Activated CD8-positive, alpha-beta T cell treated with anti-CD3 and anti-CD28 coated beads, Interleukin-2, amount 10 ng/mL, durations not matched to agents 7 days and 5 days (primary cell): ENCODE measurements at places on chromosomes 7 and 10. TPM values are rescaled to one million over a fixed set of nuclear protein-coding genes. Genes with fewer than 3 reads are reported as not detected.

DNA sequence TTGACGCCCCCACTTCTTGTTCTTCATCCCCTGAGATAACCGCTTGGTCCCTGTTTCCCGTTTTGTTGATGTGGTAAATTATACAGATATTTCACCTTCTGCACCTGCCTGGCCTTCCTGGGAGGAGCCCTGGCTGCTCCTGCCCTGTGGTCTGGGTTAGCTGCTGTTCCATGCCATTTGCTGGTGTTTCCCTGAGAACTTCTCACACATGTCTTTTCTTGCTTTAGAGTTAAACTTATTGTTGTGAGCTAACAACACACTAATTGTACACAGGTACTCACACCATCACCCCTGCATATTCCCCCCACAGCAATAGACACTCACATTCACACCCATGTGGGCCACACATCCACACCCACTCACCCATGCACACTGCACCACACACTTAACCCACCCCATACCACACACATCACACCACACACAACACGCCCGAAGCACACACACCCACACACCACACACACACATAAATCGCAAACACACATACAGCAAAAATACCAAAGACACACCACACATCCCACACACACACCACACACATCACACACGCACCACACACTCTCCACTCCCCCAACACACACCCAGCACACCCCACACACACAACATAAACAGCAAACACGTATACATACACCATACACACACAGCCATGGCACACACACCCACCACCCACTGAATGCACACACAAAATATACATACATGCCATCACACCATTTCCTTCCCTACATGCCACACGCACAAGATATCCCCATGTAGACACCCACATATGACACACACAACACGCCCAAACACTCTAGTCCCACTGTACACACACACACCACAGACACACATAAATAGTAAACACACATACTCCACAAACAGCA, 19.4 kb upstream of the ANTXRL start:
- peaks cover 48% of the 10 kb centered on the region for H3K4me1 ChIP-seq
- no peaks in the 10 kb centered on the region for H3K27me3 ChIP-seq
- H3K36me3 ChIP-seq = peaks cover 26% of the 10 kb centered on the region
- H3K4me3 ChIP-seq = no peak overlapping the region

- peaks cover 7% of the 10 kb centered on the region for H3K27me3 ChIP-seq
- no peak overlapping the region for H3K27ac ChIP-seq
- DNase-seq = peak; percentile 42
- peaks cover 2% of the 10 kb centered on the region for H3K4me1 ChIP-seq
- H3K36me3 ChIP-seq = no peaks in the 10 kb centered on the region
Observed at GRCh38 chr7:29105752-29106668, 40.3 kb downstream of the CPVL start.

The GPR37 gene
- total RNA-seq = not detected

The OR2A5 gene
- total RNA-seq = not detected

The ANAPC16 gene
- total RNA-seq = 72.9 TPM

DNA sequence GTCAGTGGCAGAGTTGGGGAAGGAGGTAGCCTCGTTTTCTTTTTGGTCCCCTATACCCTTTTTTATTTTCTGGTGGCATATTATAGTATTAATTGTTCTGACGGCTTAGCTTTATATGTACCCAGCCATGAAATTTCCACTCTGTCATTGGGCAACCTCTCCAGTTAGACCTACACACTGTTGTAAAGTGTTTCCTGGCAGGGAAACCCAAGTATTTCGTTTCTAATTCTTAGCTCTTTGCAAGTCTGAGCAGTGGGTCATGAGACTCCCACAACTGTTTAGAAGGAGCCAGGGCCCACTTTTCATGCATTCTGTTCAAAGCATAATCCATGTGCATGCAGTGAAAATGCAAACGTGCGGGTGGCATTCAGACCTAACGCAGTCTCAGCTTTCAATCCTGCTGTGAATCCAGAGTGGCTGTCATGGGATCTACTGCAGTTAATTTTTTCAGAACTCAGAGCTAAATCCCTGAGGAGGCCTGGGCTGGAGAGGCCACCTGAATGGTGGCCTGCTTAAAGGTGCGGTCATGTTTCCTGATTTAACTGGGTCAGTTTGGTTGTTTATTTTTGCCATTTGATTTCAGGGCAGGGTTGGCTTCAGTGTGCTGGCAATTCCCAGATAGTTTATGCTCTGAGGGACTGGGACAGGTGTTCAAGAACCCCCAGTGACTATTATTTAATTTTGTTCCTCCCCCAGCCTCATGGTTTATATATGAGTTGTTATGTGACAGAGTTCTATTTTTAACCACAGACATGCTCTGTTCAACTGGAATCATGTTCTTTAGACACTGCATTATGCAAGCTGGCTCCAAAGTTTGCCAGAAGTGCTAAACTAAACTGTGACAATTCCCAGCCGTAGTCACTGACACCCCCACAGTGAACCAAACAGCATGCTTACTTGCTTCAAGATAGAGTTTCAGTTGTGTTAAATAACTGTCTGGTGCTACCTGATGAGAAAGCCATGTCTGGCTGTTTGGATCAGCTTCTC, 27.4 kb upstream of the SYPL1 start:
- no peaks in the 10 kb centered on the region for H3K4me1 ChIP-seq
- H3K4me3 ChIP-seq = no peak overlapping the region
- no peak overlapping the region for H3K27ac ChIP-seq
- H3K36me3 ChIP-seq = no peaks in the 10 kb centered on the region

The TRIM74 gene
- 1.4 TPM for total RNA-seq

The MSS51 gene
- 2.9 TPM for total RNA-seq

DNA sequence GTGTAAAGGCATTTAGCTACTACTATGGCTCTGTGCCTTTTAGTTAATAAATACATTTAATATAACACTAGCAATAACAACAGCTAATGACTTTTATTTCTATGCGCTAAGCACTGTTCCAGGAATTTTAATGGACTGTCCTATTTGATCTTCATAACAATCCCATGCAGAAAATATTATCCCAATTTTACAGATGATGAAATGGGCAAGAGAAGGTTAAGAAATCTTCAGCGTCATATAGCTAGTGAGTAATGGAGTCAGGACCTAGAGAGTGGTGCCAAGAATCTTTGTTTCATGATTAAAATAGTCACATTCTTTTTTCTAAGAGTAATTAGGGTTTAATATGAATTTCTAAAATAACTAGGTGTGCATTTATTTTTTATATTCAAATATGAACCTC, 32.4 kb downstream of the ACTA2 start:
- no peaks in the 10 kb centered on the region for H3K27me3 ChIP-seq
- H3K36me3 ChIP-seq = peaks cover 75% of the 10 kb centered on the region
- DNase-seq = no peak
- no peak overlapping the region for H3K27ac ChIP-seq

- H3K27ac ChIP-seq = no peak overlapping the region
- peaks cover 3% of the 10 kb centered on the region for H3K36me3 ChIP-seq
- H3K4me3 ChIP-seq = no peak overlapping the region
- no peaks in the 10 kb centered on the region for H3K4me1 ChIP-seq
- H3K27me3 ChIP-seq = peaks cover 2% of the 10 kb centered on the region
- no peak for DNase-seq
Observed at GRCh38 chr7:144853542-144853941, 17.7 kb upstream of the TPK1 start.

The PVRIG gene
- total RNA-seq = 61.6 TPM

DNA sequence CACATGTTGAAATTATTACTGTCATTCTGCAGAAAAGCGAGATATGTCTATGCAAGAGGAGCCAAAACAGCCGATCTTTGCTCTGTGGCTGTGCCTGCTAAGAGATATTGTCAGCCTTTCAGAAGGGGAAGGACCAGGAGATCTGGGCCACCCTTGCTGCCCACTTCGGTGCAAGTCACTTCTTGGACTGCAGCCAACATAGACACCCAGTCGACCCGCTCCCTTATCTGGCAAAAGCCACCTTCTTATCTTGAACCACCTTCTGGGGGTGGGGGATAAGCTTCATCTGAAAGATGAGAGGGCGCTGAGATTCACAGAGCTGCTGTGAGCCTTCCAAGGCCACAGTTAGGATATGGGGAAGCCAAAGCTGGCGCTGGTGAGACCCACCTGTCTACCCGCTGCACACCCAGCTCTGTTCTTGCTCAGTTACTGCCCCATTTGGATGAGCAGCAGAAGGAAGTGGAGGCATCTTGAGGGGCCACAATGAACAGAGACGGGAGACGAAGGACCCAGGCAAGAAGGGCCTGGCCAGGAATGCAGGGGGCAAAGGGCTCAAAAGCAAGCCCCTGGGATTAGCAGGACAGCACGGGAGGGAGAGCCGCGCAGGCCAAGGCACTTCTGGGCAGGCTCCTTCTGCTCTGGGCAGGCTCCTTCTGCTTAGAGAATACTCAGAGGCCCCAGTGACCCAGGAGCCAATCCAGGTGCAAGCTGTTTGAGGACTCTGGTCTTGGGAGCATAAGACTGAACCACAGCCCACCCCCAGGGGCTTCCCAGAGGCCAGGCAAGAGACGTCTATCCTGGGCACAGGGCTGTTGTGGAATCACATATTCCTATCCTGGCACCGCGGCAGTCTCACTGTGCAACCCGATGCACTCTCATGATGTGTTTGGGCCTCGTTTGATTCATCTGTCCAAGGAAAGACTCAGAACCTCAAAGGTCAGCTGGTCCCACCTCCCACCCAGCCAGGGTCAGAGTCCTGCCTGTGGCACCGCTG, 38.4 kb upstream of the NPFFR1 start:
- peaks cover 50% of the 10 kb centered on the region for H3K4me1 ChIP-seq
- no peak overlapping the region for H3K4me3 ChIP-seq
- no peaks in the 10 kb centered on the region for H3K27me3 ChIP-seq
- H3K27ac ChIP-seq = peak overlapping the region; percentile 96
- no peak for DNase-seq
- peaks cover 3% of the 10 kb centered on the region for H3K36me3 ChIP-seq

GRCh38 chr10:60123172-60123571, 216.8 kb upstream of the CCDC6 start:
- H3K27me3 ChIP-seq = no peaks in the 10 kb centered on the region
- H3K4me1 ChIP-seq = no peaks in the 10 kb centered on the region
- H3K27ac ChIP-seq = no peak overlapping the region

The COL28A1 gene
- total RNA-seq = not detected

GRCh38 chr7:610141-610530, 90.5 kb upstream of the PDGFA start:
- H3K4me3 ChIP-seq = peak overlapping the region; percentile 68
- DNase-seq = peak; percentile 33
- H3K36me3 ChIP-seq = peaks cover 61% of the 10 kb centered on the region
- peaks cover 82% of the 10 kb centered on the region for H3K4me1 ChIP-seq
- H3K27me3 ChIP-seq = no peaks in the 10 kb centered on the region

DNA sequence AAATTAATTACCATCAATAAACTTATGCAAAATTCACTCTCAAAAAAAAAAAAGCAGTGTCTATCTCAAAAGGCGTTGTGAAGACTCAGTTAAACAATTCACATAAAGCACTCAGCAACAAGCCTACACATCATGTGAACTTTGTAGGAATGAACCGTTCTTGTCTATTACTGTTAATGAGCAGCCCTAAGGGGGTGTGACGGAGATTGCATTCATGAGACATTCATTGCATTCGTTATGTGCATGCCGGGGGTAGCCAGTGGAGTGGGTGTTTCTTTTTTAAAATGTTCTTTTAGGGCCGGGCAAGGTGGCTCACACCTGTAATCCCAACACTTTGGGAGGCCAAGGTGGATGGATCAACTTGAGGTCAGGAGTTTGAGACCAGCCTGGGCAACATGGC, 193.0 kb downstream of the PRPF18 start:
- no peaks in the 10 kb centered on the region for H3K36me3 ChIP-seq
- no peak overlapping the region for H3K27ac ChIP-seq
- no peak overlapping the region for H3K4me3 ChIP-seq
- peaks cover 11% of the 10 kb centered on the region for H3K27me3 ChIP-seq
- no peak for DNase-seq

GRCh38 chr10:68296843-68297663, 34.8 kb upstream of the HNRNPH3 start:
- DNase-seq = no peak
- H3K36me3 ChIP-seq = no peaks in the 10 kb centered on the region
- no peaks in the 10 kb centered on the region for H3K27me3 ChIP-seq

- H3K36me3 ChIP-seq = no peaks in the 10 kb centered on the region
- DNase-seq = no peak
- no peaks in the 10 kb centered on the region for H3K4me1 ChIP-seq
- no peak overlapping the region for H3K27ac ChIP-seq
Observed at GRCh38 chr10:51156926-51157325, 82.6 kb downstream of the PRKG1 start.

- peaks cover 18% of the 10 kb centered on the region for H3K4me1 ChIP-seq
- no peak overlapping the region for H3K27ac ChIP-seq
- no peak overlapping the region for H3K4me3 ChIP-seq
- peaks cover 28% of the 10 kb centered on the region for H3K36me3 ChIP-seq
Observed at GRCh38 chr7:77235276-77235675, 35.7 kb upstream of the FGL2 start.

GRCh38 chr10:120887482-120887881, 36.3 kb downstream of the WDR11 start:
- no peak overlapping the region for H3K27ac ChIP-seq
- H3K4me3 ChIP-seq = no peak overlapping the region
- peaks cover 34% of the 10 kb centered on the region for H3K36me3 ChIP-seq
- no peaks in the 10 kb centered on the region for H3K4me1 ChIP-seq
- no peaks in the 10 kb centered on the region for H3K27me3 ChIP-seq

GRCh38 chr7:23184709-23185359, 3.0 kb downstream of the NUP42 start:
- peaks cover 39% of the 10 kb centered on the region for H3K36me3 ChIP-seq
- DNase-seq = peak; percentile 34
- H3K27me3 ChIP-seq = no peaks in the 10 kb centered on the region
- H3K27ac ChIP-seq = no peak overlapping the region

DNA sequence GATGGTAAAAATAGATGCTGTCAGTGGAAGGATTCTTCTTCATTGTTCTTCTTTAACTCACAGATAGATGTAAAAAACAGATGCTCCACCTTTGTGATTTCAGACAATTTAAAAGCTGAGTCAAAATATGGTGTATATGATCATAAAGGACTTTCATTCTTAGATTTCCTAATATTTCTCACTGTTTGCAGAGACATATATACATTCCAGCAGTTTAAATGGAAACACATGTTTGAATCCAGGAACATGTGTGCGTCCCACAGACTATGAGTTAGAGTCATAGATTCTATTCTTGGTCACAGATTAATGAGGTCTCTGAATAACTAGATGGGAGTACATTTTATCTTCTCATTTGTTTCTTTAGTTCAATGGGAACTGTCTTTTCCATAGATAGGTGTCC, 109.6 kb downstream of the BICC1 start:
- no peak for DNase-seq
- no peak overlapping the region for H3K4me3 ChIP-seq
- H3K4me1 ChIP-seq = no peaks in the 10 kb centered on the region
- H3K27ac ChIP-seq = no peak overlapping the region

DNA sequence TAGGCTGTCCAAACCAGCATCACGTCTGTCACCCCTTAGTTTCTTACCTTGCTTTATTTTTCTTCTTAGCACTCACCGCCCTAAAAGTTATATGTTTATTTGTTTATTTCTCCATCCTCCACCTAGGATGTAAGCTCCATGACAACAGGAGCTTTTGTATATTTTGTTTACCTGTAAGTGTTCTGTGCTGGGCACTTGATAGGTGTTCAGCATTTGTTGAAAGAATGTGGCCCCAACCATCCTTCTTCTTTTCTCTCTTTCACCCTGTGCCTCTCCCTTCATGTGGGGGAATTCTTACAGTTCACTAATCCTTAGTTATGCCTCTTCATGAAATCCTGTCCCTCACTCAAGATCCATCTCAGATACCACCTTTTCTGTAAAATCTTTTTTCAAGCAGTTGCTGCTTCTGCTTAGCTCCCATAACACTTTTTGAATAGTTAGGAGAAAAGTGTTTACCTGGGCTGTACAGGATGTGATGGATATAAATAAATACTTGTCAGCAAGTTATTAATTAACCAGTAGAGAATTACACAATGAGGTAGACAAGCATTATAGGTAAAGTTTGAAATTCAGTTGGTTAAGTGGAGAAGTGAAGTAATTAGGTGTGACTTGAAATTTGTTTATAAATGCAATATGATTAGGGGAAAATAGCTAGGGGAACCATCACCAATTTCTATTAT, 9.7 kb downstream of the AHR start:
- H3K36me3 ChIP-seq = peaks cover 23% of the 10 kb centered on the region
- H3K4me3 ChIP-seq = no peak overlapping the region
- peaks cover 25% of the 10 kb centered on the region for H3K4me1 ChIP-seq
- no peak overlapping the region for H3K27ac ChIP-seq
